ENCODE measurements at places on chromosomes 7 and 10. TPM values are rescaled to one million over a fixed set of nuclear protein-coding genes. Genes with fewer than 3 reads are reported as not detected.

Gene IFIT1B
- total RNA-seq, result not detected

- no peaks in the 10 kb centered on the region for H3K36me3 ChIP-seq
- H3K4me3 ChIP-seq, result no peak overlapping the region
- no peaks in the 10 kb centered on the region for H3K27me3 ChIP-seq
- no peak for DNase-seq
- no peak overlapping the region for H3K27ac ChIP-seq
Measured at GRCh38 chr10:96188421-96188820, 58.3 kb downstream of the ZNF518A start.

DNA sequence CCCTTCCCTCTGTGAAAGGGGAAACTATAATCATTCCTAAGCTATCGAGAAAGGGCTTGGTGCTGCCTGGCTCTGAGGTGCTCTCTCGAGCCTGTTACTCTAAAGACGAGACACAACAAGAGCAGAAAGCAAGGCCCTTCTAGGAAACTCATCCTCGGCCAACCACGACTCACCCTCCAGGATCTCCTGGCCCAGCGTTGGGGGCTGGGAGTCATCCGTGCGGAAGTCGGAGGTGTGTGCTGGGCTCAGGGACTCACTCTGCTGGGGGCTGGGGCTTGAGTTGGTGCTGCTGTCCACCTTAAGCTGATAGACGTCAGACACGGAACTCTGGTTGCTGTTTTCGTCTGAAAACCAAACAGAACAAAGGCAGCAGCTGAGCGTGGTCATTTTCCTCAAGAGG is 17.6 kb upstream of the BAZ1B start:
- no peaks in the 10 kb centered on the region for H3K27me3 ChIP-seq
- peaks cover 78% of the 10 kb centered on the region for H3K36me3 ChIP-seq
- no peak overlapping the region for H3K27ac ChIP-seq
- H3K4me1 ChIP-seq, result no peaks in the 10 kb centered on the region
- no peak overlapping the region for H3K4me3 ChIP-seq

DNA sequence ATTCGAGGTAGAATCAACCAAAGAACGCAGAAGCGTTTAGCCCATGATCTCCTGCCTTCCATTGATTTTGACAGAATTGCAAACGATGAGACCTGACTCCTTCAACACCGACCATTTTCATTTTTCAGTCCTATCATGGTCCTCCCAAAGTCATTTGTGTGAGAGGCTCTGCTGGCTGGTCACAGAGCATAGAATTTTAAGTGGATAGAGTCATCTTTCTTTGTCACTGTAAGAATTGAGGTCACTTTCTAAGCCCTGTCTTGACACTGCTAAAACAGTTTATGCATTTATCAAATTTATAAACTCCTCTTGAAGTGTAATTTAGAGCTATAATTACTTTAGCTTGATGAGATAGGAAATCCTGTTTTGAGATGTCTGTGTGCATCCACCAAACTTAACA is 72.0 kb downstream of the UBE3C start:
- H3K27ac ChIP-seq, result no peak overlapping the region
- H3K4me3 ChIP-seq, result no peak overlapping the region
- no peaks in the 10 kb centered on the region for H3K4me1 ChIP-seq
- H3K27me3 ChIP-seq, result no peaks in the 10 kb centered on the region

DNA sequence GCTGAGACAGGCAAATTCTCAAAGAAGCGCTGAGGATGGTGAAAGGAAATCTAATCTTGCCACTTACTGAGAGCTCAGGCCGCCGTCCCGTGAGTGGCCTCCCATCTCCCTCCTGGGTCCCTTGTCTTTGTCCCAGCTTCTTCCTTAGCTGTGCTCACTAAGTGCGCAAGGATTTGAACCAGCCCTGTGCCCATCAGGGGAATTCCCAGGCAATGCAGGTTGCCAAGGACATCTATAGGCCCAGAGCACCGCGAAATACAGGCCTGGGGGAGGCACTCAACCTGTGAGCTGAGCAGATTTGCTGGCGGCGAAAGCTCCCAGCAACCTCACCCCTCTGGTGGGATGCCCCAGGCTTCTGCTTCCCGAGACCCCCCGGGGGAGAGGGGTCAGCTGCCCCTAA is 64.8 kb downstream of the OAT start:
- DNase-seq, result no peak
- H3K36me3 ChIP-seq, result no peaks in the 10 kb centered on the region
- no peaks in the 10 kb centered on the region for H3K4me1 ChIP-seq
- no peak overlapping the region for H3K27ac ChIP-seq
- H3K27me3 ChIP-seq, result no peaks in the 10 kb centered on the region

All from thyroid gland (tissue), 4 donors.